Foreskin keratinocyte (primary cell): ENCODE measurements at places on chromosomes 5 and 9. TPM values are rescaled to one million over a fixed set of nuclear protein-coding genes. Genes with fewer than 3 reads are reported as not detected.

The CTXN3 gene
- total RNA-seq: not detected in 2 replicates

The PAEP gene
- not detected in 2 replicates for total RNA-seq

The IFNA21 gene
- not detected in 2 replicates for total RNA-seq

The ADAMTS2 gene
- total RNA-seq: not detected in 2 replicates

The ITK gene
- total RNA-seq: not detected in 2 replicates

The EQTN gene
- 0.27 TPM in 1 of 2 replicates, not detected in the other for total RNA-seq

The IL13 gene
- not detected in 2 replicates for total RNA-seq

The LURAP1L gene
- 3.6 TPM in 2 replicates for total RNA-seq

The NR6A1 gene
- total RNA-seq: 0.68 and 1.0 TPM in 2 replicates

The TMEM174 gene
- total RNA-seq: not detected in 2 replicates

The SLC22A4 gene
- 1.4 and 1.7 TPM in 2 replicates for total RNA-seq

The FKTN gene
- 16.2 and 18.3 TPM in 2 replicates for total RNA-seq

The NDST1 gene
- total RNA-seq: 53.4 and 56.2 TPM in 2 replicates

The FCN2 gene
- not detected in 2 replicates for total RNA-seq

The SLC36A2 gene
- not detected in 2 replicates for total RNA-seq

The CARTPT gene
- not detected in 2 replicates for total RNA-seq

The PCDHA10 gene
- under 0.01 and 0.04 TPM in 2 replicates for total RNA-seq

The TMEM38B gene
- total RNA-seq: 10.4 and 11.8 TPM in 2 replicates

The CTNND2 gene
- total RNA-seq: 0.17 and 0.18 TPM in 2 replicates

The ACOT12 gene
- not detected in 2 replicates for total RNA-seq

The FSD1L gene
- 3.7 and 5.4 TPM in 2 replicates for total RNA-seq

The THBS4 gene
- total RNA-seq: 0.67 and 1.1 TPM in 2 replicates
